Heart left ventricle (tissue), 16 donors: ENCODE measurements at places on chromosomes 4 and X. TPM values are rescaled to one million over a fixed set of nuclear protein-coding genes. Genes with fewer than 3 reads are reported as not detected.
A peak's percentile ranks its signal among the peaks of the same experiment; 100 is the strongest.

GRCh38 chrX:135389243-135389642, 32.5 kb upstream of the SMIM10L2A start:
- no peak for DNase-seq

DNA sequence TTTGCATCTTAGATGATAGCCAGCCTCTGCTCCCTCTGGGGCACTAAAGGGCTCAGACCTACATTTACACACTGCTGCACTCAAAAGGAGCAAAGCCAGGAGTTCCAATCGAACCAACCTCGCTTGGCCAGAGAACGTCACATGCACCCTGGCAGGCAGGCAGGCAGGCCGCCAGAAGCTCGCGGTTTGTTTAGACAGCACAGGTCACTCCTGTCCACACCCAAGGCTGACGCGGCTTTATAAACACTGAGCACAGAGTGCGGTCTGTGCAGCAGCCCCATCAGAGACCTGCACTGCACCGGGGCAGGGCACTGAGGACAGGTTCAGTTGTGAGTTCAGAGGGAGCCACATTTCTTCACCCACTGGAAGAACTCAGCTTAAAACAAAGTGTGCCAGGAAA, 143.9 kb downstream of the BCOR start:
- peak; percentile 47 for DNase-seq

DNA sequence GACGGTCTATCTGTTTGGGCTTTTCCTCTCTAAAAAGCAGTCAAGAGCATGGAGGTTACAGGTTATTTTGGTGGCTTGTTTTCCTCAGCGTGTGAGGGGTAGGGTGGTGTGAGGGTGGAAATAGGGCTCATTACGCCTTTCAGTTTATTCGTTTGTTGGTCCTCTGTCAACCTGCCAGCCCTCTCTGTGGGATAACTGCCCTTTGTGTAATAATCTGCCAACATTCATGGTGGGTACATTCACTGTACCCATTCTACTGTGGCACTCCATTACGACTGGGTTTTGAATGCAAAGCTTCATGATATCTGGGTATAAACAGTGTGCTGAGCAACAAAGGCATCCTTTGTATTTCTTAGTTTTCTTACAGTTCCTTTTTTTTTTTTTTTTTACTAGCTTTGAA, 136.4 kb downstream of the ADGRL3 start:
- no peak for DNase-seq

DNA sequence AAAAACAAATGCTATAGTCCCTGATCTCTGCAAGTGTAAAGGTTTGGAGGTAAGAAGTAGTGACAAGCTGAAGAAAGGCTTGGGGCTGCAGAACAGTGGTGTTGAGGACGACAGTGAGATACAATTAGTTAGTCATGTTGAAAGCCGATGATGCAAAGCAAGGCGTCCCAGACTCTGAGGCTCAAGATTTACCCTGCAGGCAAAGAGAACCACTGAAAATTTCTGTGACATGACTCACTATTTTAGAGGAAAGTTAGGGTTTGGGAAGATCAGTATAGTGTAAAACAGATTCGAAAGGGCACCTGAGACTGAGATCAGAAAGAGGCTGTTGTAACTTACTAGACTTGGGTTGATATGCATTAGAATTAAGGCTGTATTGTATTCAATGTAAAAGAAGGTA, 281.3 kb upstream of the FTHL17 start:
- no peak for DNase-seq

- no peak for DNase-seq
Measured at GRCh38 chrX:18542131-18542530, 116.7 kb downstream of the CDKL5 start.

DNA sequence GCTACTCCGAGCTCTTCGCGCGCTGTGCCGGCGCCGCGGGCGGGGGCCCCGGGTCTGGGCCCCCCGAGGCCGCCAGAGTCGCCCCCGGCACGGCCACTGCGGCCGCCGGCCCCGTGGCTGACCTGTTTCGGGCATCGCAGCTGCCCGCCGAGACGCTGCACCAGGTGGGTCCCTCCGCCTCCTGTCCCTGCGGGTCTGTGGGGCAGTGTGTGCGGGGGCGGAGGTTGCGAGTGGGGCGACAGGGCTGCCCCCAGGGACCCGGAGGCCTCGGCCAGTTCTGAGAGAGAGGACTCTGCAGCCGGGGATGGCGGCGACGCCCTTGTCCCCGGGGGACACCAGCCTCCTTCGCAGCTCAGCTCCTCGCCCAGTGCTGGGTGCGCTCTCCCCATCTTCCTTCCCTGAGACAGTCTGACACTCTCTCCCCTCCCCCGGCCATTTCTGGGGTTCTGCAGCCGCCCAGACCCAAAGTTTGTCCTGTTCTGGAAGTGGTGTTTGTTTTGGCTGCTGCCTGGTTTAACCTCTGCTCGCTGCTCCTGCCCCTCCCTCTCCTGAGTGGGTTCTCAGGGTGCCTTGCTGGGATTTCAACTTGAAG, 609 bp downstream of the REPS2 start:
- peak; percentile 29 for DNase-seq

DNA sequence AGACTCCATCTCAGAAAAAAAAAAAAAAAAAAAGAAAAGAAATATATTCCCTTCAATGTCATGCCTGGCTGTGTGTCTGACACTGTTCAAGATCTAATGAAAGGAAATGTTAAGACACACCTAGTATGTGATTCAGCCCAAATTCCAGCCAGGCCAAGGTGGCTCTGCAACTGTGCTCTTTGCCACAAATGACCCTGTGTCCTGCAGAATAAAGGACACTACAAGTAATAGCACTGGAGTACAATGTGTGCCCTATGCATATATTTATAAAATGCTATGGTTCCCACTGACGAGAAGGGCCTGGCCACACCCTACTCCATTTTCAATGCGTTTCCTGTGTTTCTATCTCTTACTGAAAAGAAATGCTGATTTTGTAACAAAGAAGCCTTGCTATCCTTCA, 98.0 kb upstream of the SORBS2 start:
- no peak for DNase-seq

DNA sequence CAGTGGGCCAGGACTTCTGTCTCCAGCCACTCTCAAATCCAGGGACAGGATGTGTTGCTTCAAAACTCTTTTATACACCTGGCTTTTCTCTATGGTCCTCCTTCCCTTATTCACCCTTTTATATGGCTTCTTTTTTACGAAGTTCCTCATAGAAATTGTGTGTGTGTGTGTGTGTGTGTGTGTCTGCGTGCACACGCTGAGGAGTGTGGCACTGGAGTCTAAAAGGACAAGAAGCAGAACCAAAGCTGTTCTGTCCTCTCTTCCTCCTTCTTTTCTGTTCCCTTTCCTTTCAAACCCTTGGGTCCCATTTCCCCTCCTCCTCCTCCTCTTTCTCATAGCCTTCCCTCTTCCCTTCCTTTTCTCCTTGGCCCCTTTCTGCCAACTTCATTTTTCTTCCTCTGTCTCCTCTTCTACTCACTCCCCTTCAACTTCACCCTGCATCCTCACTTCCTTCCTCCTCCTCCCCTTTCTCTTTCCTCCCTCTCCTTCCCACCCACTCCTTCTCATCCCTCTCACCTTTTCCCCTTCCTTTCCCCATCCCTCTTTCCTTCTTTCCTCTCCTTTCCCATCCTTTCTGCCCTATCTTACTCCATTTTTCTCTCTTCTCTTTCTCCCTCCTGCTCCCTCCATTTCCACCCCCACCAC, 360.5 kb downstream of the MID1IP1 start:
- no peak for DNase-seq

DNA sequence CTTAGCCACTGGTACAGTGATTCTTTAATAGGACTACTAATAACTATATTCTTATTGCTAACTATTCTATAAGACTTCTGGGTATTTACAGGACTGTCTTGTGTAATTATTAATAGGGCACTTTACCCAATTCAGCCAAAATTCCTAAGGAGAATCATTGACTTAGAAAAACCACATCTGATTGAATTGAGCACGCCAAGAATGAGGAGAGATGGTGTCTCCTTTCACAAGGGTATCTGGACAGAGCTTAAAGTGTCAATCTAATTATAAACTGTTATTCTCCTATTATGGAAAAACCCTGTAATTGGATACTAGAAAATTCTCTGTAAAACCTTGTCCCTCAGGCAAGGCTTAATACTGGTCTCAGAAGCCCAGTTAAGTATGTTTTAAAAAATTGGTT, 111.1 kb upstream of the TLL1 start:
- DNase-seq, result no peak

DNA sequence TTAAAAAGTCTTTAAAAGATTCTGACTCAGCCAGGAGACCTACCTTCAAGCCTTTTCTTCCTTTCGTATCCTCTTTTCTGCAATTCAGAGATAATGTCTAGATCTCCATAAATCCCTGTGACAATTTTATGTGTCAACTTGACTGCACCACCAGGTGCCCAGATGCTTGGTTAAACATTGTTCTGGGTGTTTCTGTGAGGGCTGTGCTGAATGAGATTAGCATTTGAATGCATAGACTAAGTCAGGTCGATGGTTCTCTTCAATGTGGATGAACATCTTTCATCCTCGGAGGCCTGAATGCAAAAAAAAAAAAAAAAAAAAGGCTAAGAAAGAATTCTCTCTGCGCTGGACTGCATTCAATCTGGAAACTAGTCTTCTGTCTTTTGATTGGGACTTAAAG, 1082.7 kb downstream of the NLGN4X start:
- DNase-seq, result no peak

GRCh38 chr4:145435646-145436045, 46.0 kb upstream of the SMAD1 start:
- DNase-seq, result no peak

DNA sequence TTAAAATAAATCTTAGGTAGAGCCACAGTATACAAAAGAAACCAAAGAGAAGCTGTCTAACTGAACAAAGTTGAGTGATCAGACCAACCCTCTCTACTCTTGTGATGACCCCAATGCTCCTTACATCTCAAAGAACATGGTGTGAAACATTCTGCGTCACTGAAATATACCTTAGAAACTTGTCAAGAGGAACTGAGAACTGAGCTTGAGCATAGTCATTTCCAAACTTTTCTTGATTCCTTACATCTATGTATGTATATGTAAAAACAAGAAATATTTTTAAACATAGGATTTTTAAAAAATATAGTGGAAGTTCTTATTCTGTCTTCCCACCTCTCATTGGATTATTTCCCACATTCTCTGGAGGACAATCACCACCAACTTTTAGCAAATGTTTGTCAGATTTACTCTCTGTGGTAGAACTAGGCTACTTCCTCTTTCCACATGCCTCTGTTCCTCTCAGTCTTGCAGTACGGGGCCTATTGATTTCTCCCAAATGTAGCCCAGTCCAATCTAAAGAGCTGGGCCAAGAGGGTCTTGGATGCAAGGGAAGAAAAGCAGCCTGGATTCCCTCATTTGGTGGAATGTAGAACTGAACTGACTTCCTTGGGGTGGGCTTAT, 98.2 kb upstream of the HHIP start:
- no peak for DNase-seq

- peak; percentile 64 for DNase-seq
Measured at GRCh38 chrX:11665168-11666111, at the start of gene ARHGAP6. Gene ARHGAP6, minus strand, starts transcription at chrX:11665920. Its CDS starts 1,092 bp downstream, at chrX:11664828.

GRCh38 chr4:122588453-122589238, 32.2 kb downstream of the IL21 start:
- DNase-seq, result no peak

DNA sequence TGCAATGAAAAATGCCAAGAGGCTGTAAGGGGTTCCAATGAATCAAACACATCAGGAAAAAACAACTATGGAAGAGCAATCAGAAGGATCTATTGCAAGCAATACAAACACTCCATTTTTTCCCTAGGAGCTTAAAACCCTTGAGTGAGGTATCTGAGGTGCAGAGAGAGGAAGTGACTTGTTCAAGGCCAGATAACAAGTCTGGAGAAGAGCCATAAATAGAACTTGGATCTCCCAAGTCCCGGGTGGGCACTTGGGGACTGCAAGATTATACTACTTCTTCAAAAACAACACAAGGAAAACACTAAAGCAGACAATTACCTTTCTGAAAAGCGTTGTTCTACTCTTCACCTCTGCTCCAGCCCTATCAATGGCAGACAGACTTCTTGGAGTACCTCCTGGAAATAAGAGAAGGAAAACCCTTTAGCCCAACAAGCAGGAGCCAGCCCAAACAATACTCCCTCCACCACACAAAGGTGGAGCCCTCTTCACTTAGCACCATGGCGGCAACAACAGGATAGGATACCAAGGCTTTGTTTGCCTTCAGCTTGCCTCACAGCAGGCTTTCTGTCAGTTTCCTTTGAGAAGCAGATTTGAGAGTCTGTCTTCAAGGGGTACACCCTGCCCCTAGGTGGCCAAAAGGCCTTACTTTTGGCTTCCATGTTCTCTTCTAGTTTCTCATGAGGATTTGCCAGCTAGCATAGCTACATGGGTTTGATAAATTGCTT, 26.0 kb downstream of the AIFM1 start:
- no peak for DNase-seq

- DNase-seq, result no peak
Measured at GRCh38 chr4:20249333-20249732, 2.4 kb upstream of the SLIT2 start.

MAOB gene
- 78.0 TPM for total RNA-seq

TMPRSS11A gene
- total RNA-seq, result not detected

NLGN3 gene
- total RNA-seq, result 0.14 TPM

DCAF12L1 gene
- total RNA-seq, result not detected

PITX2 gene
- total RNA-seq, result 0.19 TPM

FGFR3 gene
- 1.9 TPM for total RNA-seq
